Kidney epithelial cell (primary cell): ENCODE measurements at places on chromosomes 3 and 15. TPM values are rescaled to one million over a fixed set of nuclear protein-coding genes. Genes with fewer than 3 reads are reported as not detected.

ZNF621 gene
- 24.4 and 24.6 TPM in 2 replicates for total RNA-seq

KCTD6 gene
- 6.5 and 7.6 TPM in 2 replicates for total RNA-seq

DLL4 gene
- 0.50 and 0.82 TPM in 2 replicates for total RNA-seq

ROBO2 gene
- total RNA-seq = 1.4 and 3.9 TPM in 2 replicates

ECE2 gene
- total RNA-seq = not detected in 2 replicates

SELENOS gene
- 109 and 142 TPM in 2 replicates for total RNA-seq

GOLGA6A gene
- not detected in 2 replicates for total RNA-seq

MAPK6 gene
- 56.4 and 67.2 TPM in 2 replicates for total RNA-seq

GHSR gene
- total RNA-seq = not detected in 2 replicates

APBA2 gene
- total RNA-seq = 51.4 and 54.6 TPM in 2 replicates

EPHB1 gene
- 10.8 and 13.3 TPM in 2 replicates for total RNA-seq

RLBP1 gene
- not detected in 2 replicates for total RNA-seq

LTF gene
- total RNA-seq = not detected in 2 replicates

SH2D7 gene
- total RNA-seq = not detected in 2 replicates

ST8SIA2 gene
- 7.0 and 13.7 TPM in 2 replicates for total RNA-seq

NR1D2 gene
- total RNA-seq = 13.6 and 16.1 TPM in 2 replicates

CIDEC gene
- not detected in 2 replicates for total RNA-seq

BMF gene
- 37.4 and 43.4 TPM in 2 replicates for total RNA-seq

GPR160 gene
- total RNA-seq = 13.2 and 14.2 TPM in 2 replicates

CTSH gene
- total RNA-seq = 103 and 125 TPM in 2 replicates

C3orf20 gene
- total RNA-seq = 0.13 TPM in 1 of 2 replicates, not detected in the other

P2RY1 gene
- 0.41 and 0.58 TPM in 2 replicates for total RNA-seq

THBS1 gene
- total RNA-seq = 67.3 and 84.0 TPM in 2 replicates

RPP14 gene
- total RNA-seq = 11.4 and 15.1 TPM in 2 replicates

ADAMTS7 gene
- total RNA-seq = 27.4 and 33.4 TPM in 2 replicates

SLC25A20 gene
- total RNA-seq = 6.9 and 12.3 TPM in 2 replicates

PTX3 gene
- 24.4 and 31.1 TPM in 2 replicates for total RNA-seq

FBXO40 gene
- under 0.01 TPM in 1 of 2 replicates, not detected in the other for total RNA-seq

SAMD7 gene
- total RNA-seq = not detected in 2 replicates

CCDC14 gene
- total RNA-seq = 24.2 and 37.0 TPM in 2 replicates

TAGLN3 gene
- 1.6 and 3.7 TPM in 2 replicates for total RNA-seq

PRSS50 gene
- total RNA-seq = 0.07 and 0.29 TPM in 2 replicates

C3orf70 gene
- 0.50 and 1.5 TPM in 2 replicates for total RNA-seq

KCNH8 gene
- 0.88 and 1.2 TPM in 2 replicates for total RNA-seq

IL17RB gene
- total RNA-seq = 0.04 and 0.27 TPM in 2 replicates
